Natural killer cell (primary cell): ENCODE measurements at places on chromosomes 6 and 20. TPM values are rescaled to one million over a fixed set of nuclear protein-coding genes. Genes with fewer than 3 reads are reported as not detected.

DNA sequence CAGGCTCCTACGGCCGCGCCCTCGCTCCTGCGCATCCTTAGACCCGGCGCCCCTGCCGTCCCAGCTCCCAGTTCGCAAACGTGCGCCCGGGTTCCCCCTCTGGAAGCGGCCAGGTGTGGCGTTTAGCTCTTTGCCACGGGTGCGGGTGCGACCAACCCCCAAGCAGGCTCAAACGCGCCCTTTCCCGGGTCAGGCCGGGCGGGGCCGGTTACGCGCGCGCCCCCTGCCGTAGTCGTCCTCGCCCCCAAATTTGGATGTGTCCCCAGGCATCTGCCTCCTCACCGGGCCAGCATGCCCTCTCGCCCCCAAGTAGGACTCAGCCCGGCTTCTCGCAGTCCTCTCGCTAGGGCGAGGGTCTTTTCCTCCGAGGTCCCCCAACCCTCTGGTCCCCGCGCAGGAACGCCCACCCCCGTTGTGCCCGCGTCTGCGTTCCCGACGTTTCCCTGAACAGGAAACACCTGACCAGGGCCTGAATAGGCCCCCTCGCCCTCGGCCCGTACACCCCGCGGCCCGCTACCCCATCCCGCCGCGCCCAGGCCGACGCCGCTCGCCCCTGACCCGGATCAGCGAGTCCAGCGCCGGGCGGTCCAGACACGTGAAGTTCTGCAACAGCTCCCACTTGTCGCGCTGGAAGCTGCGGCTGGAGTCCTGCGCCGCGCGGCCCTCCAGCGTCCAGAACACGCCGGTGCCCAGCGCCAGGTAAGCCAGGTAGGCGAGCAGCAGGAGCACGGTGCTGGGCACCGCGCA, 520 bp downstream of the KCNK17 start:
- DNase-seq, result no peak

GRCh38 chr20:5657190-5657875, 92.9 kb upstream of the SHLD1 start:
- DNase-seq, result no peak

- no peak for DNase-seq
Measured at GRCh38 chr6:26173836-26174145, 86.6 kb downstream of the HFE start.

DNA sequence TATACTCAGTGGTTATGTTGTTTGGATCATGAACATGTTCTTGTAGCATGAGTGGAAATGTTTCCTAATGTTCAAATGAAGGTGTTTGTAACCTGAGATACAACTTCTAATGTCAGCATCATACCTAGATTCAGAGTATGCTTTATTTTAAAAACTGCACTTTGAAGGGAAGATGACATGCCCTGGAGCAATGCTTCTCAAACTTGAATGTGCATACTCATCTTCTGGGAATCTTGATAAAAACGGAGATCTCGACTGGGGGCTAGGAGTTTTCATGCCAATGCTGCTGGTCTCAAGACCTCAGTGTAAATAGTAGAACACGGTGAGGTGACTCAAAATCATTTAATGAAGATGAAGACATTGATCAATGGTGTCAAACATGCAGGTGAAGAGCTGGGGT, 440.0 kb upstream of the NOX3 start:
- DNase-seq, result no peak

DNA sequence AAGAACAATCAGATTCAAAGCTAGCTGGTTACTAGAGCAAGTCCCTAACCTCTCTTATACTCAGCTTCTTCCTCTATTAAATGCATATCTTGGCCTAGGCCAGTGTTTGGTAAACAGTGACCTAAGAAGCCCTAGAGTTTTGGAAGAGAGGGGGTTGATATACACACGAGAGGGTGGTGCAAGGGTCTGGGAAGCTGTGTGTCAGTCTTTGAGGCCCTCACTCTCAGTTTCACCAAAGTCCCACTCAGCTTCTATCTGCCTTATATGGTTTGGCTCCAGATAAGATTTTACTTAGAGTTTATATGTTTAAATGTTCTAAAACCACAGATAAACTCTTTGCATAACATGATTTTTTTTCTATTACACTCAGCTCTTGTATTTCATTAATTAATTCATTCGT, 526.1 kb upstream of the BTBD3 start:
- no peak for DNase-seq

- DNase-seq, result no peak
Measured at GRCh38 chr6:131646249-131646670, 9.2 kb downstream of the ENPP3 start.

GRCh38 chr20:53942973-53943372, 127.4 kb downstream of the BCAS1 start:
- DNase-seq, result no peak

DNA sequence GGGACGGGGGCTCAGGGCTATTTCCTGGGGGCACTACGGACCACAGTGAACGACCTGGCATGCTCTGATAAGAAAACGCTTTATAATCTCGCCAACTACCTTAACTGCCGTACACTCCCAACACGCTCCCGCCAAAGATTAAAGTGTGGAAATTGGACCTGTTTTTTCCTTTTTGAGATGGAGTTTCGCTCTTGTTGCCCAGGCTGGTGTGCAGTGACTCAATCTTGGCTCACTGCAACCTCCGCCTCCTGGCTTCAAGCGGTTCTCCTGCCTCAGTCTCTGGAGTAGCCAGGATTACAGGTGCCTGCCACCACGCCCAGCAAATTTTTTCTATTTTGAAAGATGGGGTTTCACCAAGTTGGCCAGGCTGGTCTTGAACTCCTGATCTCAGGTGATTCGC, 346 bp upstream of the SLC44A4 start:
- DNase-seq, result no peak

HAO1 gene
- total RNA-seq, result not detected

DNA sequence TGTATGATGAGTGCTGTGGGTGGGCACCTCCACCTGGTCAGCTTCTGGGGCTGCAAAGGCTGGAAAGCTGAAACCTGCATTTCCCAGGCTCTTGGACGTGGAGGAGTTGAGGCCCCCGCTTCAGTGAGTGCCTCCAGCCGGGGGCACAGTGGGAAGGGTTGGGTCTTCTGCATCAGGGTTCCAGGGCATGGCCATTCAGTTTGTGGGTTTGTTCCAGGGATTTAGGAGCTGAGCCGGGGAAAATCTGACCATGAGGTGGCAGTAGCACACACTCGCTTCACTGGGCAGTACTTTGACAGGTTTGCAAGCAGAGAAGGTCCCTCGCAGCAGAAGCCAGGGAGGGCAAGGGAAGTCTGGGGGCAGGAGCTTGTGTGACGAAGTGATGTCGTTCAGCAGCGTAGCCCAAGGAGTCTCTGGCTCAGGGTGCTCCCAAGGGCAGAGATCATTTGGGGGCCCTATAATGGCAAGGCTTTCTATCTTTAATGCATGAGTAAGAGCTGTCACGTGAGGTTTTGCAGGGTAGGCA, 69.5 kb upstream of the SULF2 start:
- no peak for DNase-seq

CTAGE9 gene
- 0.21 TPM for total RNA-seq

GRCh38 chr6:11143394-11144371, 32.2 kb upstream of the ERVFRD-1 start:
- DNase-seq, result no peak

RBM24 gene
- total RNA-seq, result not detected

GRIK2 gene
- total RNA-seq, result not detected

DNA sequence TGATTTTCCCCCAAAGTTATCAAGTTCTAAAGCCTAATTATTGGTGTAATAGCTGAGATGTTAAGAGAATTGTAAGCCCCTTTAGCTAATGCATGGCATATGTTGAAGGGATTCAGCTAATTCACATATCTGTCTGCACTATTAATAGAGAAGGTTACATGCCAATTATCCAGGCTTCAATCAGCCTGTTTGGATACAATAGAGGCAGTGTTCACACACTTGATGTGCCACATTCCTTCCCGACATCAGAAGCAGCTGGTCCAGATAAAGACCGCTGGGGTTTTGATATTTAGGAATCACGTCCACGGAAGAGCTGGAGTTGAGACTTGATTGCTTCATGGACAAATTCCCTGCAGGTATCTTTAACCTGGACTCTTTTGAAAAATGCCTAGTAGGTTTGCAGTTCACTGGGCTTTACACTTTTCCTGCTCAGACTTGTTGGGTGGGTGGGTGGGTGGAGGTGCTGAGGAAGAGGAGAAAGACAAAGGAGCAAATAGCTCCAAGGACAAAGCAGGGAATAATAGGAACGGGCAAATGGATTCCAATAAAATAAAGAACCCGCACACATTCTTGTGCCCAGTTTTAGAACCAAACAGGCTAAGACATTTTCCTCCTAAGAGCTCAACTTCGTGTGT, 142.6 kb upstream of the ZNF217 start:
- no peak for DNase-seq

SLC35D3 gene
- total RNA-seq, result 0.28 TPM

TMEM200A gene
- total RNA-seq, result 0.52 TPM

- no peak for DNase-seq
Measured at GRCh38 chr20:21100578-21101452, 5.3 kb downstream of the LINC00237 start.

GRCh38 chr6:109678240-109678639, 12.8 kb downstream of the AK9 start:
- no peak for DNase-seq

PAK5 gene
- not detected for total RNA-seq

GRCh38 chr20:3082306-3082951, 2.1 kb downstream of the AVP start:
- peak; percentile 37 for DNase-seq

GPX5 gene
- not detected for total RNA-seq

RAD21L1 gene
- not detected for total RNA-seq

DNA sequence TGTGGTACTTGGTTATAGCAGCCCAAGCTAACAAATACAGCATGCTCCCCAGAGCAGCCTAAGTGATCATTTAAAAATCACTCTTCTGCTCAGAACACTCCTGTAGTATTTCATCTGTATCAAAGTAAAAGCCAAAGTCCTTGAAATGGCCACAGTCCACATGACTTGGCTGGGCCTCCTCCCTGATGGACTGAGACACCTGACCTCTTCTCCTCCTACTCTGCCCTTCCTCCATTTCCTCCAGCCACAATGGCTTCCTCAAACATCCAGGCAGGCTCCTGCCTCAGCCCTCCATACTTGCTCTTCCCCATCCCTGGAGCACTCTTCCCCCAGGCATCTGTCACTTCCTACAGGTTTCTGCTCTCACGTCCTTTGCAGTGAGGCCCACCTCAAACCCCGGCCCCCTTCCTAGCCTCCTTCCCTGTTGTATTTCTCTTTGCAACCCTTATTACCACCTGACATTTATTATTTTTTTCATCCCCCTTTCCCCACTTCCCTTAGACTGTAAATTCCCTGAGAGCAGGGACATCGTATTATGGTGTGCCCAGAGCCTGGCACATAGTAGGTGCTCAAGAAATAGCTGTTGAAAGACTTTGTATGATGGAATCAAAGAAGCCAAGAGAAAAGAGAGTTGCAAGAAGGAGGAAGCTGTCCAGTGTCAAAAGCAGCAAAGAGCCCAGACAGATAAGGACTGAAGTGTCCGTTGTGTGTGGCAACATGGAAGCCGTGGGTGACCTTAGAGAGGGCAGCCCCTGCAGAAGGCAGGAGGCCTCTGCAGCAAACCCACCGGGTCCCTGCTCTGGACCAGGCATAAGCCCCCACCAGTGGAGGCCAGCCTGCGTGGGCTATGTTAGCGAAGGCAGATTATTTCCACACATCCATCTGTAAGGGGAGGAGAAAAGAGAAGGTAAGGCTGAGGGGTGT, 87.5 kb downstream of the TRERF1 start:
- no peak for DNase-seq

DNA sequence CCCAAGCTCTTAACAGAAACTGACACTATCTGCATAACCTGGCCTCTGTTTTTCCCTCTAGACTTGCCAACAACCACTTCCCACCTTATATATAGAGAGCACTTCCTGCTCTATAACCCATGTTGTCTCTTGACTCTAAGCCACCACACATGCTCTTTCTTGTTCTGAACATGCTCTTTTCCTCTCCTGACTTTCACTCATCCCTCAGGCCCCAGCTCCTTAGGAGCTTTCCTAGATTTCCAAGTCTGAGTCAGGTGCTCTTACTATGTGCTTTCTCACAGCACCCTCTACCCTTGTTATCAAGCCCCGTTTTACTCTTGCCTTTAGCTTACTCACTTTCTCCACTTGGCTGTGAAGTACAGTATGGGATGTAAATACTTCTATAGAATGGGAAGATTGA, 143.9 kb upstream of the EYA4 start:
- no peak for DNase-seq

EIF2S2 gene
- total RNA-seq, result 17.6 TPM

SLC13A3 gene
- total RNA-seq, result 0.63 TPM

GRCh38 chr6:111377558-111378120, 105.4 kb downstream of the REV3L start:
- DNase-seq, result no peak

- no peak for DNase-seq
Measured at GRCh38 chr6:42079941-42080464, 29.7 kb downstream of the TAF8 start.
